ENCODE measurements at places on chromosomes 12 and 14.

- no peak for DNase-seq
These were observed 86.5 kb downstream of the CAND1 start for GRCh38 chr12:67355428-67356379.

DNA sequence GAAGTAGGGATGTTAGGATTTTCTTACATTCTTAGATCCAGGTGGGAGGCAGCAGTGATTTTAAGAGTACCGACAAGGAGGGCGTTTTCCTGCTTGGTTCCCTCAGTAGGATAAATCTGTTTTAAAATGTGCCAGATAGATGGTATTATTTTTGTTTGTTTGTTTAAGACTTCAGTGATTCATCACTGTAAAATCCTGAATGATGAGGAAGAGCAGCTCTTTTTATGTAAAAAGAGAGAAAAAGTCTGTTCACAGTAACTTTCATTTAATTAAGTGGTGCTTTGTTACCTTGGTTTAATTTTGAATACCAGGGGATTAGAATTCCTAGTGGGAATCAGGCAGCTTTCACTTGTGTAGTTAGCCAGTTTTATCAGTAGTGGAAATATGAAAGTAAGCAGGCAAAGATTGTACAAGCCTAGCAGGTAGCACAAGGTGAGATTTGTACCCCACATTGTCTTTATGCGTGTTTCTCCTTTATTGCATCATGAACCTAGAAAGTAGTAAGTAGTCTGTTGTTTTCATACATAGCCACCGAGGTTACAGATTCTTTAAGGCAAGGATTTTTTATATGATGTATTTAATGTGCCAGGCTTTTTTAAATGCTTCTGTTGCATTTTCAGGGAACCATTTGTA, 349.6 kb downstream of the CCDC91 start:
- no peak for DNase-seq

- DNase-seq: no peak
These were observed 18.7 kb downstream of the MANSC1 start for GRCh38 chr12:12331244-12331771.

DNA sequence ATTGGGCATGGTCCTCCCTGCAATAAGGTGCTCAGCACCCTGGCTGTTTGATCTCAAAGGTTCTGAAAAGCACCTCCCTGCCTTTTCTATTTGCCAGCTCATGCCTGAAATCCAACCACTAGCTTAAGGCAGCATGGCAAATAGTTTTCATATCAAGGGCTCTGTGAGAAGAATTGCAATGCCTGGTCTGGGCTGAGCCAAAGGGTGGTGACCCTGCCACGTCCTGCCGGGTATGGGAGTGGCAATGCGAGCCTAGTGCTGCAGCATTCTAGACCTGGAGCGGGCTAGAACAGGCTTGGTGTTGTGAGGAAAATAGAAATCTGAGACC, 2.3 kb upstream of the SCNN1A start:
- DNase-seq: no peak

DNA sequence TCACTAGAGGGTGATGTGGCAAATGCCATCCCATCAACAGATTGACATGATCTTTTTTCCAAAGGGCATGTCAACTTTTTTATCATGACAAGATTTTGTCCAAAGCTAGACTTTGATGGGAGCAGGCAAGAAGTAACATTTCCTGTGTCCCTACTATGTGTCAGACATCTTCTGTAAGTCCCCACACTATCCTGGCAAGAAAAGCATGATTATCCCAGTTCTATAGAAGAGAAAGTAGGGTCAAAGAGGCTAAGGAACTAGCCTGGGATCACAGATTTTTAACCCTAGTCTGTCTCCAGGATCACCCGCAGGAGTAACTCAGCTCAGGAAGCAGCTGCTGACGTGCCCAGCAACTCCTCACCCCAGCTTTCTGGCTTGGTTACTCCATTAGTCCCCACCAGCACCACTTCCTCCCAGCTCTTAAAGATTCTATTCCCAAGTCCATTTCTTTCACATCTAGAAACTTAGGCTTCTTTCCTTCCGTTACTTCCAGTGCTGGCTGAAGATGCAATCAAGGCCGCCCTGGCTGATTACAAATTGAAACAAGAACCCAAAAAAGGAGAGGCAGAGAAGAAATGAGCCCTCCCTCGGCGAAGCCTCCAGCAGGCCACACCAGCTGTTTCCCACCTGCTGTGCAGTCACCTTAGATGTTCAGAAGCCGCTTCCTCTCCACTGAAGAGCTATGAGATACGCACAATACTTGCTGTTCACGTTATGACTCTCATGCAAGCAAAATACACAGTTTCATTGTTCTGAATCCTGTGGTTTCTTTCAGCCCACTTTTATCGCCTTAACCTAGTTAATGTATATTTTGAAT, 6.2 kb downstream of the ISCU start:
- peak; percentile 77 for DNase-seq

DNA sequence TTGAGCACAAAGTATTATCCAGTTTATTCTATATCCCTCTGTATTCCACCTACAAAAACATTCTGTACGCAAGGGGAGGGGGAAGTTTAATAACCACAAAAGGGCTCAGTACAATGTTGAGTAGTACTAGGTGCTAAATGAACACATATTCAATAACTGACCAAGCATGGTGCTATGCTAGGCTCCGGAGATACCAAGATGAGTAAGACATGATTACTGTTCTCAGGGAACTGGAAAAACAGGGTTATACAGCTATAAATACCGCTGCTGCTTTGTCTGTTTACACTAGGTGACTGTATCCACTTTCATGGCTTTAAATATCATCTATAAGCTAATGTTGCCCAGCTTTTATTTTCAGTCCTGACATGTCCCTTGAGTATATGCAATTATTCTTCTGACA, 135.8 kb downstream of the INSM2 start:
- DNase-seq: no peak

- peak; percentile 77 for DNase-seq
These were observed 139.1 kb downstream of the SPTSSA start for GRCh38 chr14:34322940-34323418.

DNA sequence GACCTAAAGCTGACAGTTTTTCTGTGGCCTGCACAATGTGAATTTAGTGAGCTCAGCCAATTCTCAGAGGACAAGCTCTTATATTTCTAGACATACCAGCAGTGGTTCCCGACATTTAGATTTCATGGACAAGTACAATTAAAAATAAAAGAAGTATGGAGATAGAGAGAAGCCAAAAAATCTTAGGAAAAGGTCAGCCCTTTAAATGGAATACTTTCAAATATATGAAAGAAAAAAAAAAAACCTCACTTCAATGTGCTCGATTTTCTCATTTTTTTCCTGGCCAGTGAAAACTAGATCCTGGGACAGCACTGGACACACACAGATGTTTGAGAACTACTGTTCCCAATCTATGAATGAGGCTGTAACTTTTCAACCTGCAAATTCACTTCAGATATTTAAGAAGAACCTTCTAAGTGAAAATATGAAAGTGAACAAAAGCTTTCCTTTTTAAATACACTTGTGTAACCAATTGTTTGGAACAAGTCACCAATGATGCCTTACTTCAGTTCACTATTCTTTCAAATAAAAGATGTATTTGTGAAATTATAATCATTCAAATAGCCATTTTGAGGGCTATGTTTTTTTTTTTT, 109.4 kb downstream of the SLC38A1 start:
- no peak for DNase-seq

GRCh38 chr12:85155791-85156190, 119.6 kb downstream of the LRRIQ1 start:
- peak; percentile 18 for DNase-seq

DNA sequence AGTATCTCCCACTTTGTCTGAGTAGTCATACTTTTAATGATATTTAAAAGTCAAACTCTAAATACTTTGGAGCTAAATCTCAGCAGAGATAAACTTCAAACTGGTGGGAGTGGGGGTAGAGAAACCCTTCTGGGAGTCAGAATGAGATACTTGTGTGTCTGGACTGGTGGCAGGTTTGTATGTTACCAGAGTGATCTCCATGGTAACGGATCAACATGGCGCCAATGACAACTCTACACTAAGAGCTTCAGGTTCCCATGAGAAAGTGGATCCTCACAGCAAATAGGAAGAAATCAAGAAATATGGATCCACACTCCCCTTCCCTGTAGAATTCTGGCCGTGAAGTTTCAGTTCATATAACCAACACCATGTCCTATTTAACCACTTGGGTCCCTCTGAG, 121.9 kb downstream of the ETV6 start:
- DNase-seq: no peak

GRCh38 chr12:109739747-109740693, 26.4 kb downstream of the FAM222A start:
- no peak for DNase-seq

DNA sequence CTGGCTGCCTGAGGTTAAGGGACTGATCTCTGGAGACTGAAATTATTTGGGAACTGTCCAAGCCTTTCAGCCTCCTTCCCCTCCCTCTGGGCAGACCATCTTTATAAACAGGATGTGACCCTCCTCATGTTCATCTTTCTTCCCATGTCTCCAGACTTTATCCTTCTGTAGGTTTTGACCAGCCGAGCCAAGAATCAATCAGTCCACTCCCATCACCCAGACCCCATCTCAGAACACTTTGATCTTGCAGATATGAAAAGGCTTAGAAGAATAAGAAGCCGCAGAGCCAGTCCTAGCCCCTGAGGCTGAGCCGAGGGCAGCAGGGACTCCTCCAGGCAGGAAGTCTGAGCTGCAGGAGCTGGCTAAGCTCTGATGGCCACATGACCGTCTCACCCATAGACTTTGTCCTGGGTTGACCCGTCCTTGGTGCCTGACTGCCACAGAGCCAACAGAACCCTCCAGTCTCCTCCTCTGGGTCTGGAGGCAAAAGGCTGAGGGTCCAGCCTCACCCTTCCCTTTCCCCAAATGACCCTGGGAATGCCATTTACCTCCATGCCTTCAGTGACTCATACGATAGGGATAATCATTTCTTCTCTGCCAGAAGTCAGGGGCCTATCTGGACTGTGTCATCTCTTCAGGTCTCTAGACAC, 1.6 kb downstream of the KRT71 start:
- DNase-seq: no peak

DNA sequence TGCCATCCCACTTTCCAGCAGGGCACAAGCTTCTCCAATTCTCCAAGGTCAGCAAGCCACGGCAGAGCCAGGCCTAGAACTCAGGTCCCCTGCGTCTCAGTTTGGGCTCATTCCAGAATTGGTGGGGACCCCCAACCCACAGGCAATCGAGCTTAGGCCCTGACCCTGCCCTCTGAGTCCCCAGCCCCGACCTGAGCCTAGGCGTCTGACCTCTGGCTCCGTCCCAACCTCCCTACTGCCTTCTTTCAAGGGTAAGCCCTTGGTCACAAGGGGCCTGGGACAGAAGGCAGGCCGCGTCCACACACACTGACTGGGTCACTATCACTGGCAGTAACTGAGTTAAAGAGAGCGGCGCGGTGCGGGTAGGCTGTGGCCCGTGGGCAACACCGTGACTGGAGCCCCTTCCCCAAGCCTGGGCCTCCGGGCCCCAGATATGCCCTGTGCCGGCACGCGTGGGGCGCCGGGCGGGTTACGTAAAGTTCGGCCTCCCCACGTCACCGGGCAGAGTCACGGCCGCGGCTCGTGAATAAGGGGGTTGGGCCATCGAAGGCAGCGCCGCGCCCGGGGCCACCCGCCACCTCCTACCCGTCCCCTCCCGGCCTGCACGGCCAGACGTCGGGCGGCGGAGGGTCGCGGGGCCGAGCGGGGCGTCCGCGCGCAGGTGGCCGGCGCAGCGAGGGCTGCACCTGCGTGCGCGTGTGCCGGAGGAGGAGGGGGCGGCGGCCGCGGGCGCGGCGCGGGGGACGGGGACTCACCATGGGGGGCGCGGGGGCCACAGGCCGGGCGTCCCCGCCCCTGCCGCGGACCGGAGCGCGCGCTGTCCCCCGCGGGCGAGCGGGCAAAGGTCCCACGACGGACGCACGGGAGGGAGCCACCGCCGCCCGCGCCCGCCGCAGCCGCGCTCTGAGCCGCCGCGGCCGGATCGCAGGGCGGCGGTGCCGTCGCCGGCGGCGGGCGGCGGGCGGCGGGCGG, 516 bp downstream of the ANKRD9 start:
- DNase-seq: no peak

DNA sequence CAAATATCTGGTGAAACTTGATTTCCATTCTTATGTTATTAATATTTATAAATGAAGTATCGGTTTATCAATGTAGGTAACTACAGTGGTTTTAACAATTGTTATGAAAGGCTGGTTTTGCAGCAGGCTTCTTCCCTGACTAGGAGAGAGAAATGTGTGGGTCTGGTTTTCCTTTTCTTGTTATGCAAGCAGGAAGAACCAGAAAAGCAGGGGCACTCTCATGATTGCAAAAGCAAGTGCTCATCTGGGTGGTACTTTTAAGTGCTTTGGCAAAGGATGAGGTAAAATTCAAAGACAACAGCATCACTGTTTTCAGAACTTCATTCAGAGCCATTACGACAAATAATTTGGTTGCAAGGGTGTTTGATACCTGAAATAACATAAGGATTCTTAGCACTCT, 105.6 kb downstream of the PTPRO start:
- no peak for DNase-seq

DNA sequence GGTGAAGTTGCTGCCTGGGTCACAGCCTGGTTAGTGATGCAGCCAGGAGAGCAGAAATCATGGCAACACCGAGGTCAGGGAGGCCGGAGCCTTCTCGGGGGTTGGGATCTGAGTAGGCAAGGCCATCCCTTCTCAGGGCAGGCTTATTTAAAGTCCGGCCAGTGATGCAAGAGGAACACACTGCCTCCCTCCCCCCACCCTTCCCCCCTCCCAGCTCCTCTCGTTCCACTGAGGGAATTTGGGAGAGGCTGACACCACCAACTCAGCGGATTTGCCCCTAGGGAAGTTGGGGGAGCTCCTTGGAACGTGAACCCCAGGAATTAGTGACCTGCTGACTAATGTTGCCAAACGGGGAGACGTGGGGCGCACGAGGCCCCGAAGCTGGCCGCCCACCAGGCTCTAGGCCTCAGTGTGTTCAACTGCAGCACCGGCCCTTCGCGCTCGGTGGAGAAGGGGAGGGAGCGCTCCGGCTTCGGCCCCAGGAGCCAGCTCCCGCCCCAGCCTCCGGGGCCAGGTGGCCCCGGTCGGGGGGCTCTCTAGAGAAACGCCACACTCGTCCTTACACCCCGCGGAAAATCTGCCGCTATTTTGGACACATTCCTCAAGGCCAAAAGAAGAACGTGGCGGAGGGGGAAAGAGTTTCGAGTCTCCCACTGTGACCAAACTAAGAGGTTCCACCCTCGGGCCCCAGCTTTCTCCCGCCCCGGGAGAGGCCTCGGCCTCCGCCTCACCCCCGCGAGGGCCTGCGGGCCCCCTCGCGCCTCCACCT, 1.6 kb downstream of the CTDSP2 start:
- DNase-seq: no peak
